ENCODE measurements at places on chromosomes 7 and 10. TPM values are rescaled to one million over a fixed set of nuclear protein-coding genes. Genes with fewer than 3 reads are reported as not detected.

RTKN2 gene
- total RNA-seq: not detected

SLC39A12 gene
- total RNA-seq: not detected

NUTM2B gene
- 0.36 TPM for total RNA-seq

PDE1C gene
- total RNA-seq: 1.2 TPM

EPO gene
- not detected for total RNA-seq

SFRP4 gene
- total RNA-seq: 0.24 TPM

ACTL6B gene
- total RNA-seq: not detected

- no peak overlapping the region for H3K27ac ChIP-seq
- H3K4me3 ChIP-seq: no peak overlapping the region
- H3K36me3 ChIP-seq: no peaks in the 10 kb centered on the region
- no peaks in the 10 kb centered on the region for H3K27me3 ChIP-seq
These were observed 131.8 kb upstream of the GHITM start for GRCh38 chr10:84007482-84007881.

DNA sequence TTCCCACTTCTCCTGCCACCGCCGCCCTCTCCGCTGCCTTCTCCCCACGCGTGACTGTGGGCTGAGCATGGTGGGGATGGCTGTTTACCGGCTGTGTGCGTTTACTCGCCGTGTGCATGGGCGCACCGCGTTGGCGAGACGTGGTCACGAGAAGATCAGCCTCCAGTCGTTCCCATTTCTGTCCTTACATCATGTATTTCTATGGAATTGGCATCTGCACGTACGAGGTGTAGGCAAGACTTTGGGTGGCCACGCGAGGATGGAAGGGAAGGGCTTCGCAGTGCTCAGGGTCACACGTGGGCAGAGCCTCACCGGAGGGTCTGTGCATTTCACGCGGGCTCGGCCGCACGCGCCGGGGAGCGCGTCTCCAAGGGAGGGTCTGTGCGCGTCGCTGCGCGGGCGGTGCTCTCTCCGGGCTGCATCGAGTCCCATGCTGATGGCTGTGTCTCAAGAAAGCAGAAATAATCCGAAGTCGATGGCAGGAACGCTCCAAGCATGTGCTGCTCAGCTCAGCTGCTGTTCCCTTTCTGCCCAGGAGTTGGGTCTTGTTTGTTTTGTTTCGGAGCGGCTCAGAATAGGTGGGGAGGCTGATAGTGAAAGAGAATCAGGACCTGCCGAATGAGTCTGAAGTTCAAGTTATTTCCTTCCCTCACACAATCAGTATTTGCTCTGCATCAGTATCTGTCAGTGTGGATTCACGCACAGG, 973 bp downstream of the CAMK1D start:
- DNase-seq: no peak
- peak overlapping the region; percentile 37 for H3K27ac ChIP-seq
- peaks cover 5% of the 10 kb centered on the region for H3K4me1 ChIP-seq
- H3K36me3 ChIP-seq: no peaks in the 10 kb centered on the region

- no peak for DNase-seq
- H3K4me1 ChIP-seq: peaks cover 22% of the 10 kb centered on the region
- no peak overlapping the region for H3K27ac ChIP-seq
- H3K27me3 ChIP-seq: peaks cover 20% of the 10 kb centered on the region
- no peak overlapping the region for H3K4me3 ChIP-seq
These were observed 681.4 kb downstream of the LRMDA start for GRCh38 chr10:76112826-76113150.

DNA sequence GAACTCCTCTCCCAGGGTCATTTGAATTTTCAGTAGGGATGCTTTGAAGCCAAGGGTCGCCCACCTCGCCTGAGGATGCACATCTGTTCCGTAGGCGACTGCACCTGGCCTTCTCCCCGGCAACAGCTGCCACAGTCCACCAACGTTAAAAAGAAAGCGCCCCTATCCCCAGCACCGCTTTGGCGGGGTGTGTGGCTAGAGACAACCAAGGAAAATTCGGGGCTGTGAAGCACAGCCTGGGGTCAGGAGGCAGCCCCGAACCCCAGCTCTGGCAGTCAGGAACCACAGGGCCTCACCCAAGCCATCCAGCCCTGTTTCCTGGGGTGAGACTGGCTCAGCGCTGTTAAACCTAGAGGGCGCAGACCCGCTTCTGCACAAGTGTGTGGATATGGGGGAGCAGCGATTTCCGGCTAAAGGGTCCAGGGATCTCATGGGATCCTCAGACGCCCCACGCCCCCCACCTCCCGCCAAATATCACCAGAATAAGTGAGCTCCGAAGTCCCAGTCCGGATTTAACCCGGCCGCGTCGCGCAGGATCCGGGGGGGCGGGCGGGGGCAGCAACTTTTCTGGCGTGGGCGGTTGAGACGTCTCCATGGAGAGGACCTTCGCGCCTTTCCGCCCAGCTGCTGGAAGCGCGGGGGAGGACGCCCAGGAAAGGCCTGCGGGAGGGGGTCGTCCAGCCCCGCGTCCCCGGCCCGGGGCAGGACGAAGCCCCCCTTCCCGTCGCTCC, 822 bp downstream of the ZC3HAV1L start:
- DNase-seq: no peak
- H3K27ac ChIP-seq: peak overlapping the region; percentile 65
- no peaks in the 10 kb centered on the region for H3K4me1 ChIP-seq
- peak overlapping the region; percentile 57 for H3K4me3 ChIP-seq
- H3K36me3 ChIP-seq: no peaks in the 10 kb centered on the region

DNA sequence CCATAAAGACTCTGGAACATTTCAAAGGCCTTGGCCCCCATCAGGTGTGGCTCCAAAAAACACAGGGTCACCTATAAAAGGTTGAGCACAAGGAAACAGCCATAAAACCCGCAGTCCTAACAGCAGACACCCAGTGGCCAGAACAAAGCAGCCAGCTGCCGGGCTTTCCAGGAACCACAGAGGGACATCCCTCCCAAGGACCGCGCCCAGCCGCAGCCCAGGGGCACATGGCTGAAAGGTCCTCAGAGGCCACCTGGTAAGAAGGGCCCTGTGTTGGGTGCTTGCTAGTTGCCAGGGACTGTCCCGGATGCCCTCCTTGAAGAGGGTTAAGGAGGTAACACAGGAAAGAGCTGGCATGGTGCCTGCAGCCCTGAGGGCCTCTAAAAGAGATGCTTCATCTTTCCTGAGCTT, 32.7 kb downstream of the KCNMA1 start:
- peak overlapping the region; percentile 15 for H3K27ac ChIP-seq
- no peak overlapping the region for H3K4me3 ChIP-seq
- no peaks in the 10 kb centered on the region for H3K27me3 ChIP-seq

DNA sequence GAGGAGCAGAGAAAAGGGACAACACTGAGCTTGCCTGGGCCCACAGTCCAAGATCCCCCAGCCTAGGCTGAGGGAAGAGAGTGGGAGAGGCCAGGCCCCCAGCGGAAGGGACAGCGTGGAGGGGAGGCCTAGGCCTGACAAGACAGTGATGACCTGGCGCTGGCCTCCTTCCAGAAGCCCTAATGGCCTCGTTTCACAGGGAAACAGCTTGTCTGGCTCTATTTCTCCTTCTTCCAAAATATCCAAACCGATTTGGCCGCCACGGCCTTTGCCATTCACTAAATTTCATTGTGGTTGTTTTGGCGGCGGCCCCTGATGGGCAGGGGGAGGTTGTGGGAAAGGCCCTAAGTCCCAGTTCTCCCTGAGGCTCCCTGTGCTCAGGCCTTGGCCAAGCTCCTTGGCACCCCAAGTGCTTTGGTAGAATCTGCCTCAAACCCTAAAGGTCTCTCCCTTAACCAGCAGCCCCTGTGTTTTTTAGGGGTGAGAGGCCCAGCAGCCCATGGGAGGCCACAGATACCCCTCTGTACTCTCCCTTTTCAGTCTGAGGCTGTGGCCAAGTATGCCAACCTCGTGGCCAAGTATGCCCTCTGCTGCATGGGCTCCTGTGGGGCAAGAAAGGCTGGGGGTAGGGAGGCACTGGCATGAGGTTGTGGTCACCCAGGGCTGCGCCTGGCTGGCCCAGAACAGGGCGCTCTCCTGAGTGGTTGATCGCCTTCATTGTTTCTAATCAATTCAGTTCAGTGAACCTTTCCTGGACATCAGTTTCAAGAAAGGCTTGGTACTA, 37.3 kb downstream of the PAX2 start:
- no peak overlapping the region for H3K27ac ChIP-seq
- DNase-seq: no peak
- H3K4me3 ChIP-seq: no peak overlapping the region
- H3K36me3 ChIP-seq: no peaks in the 10 kb centered on the region
- no peaks in the 10 kb centered on the region for H3K4me1 ChIP-seq

GRCh38 chr7:134995239-134996096, 9.2 kb downstream of the AGBL3 start:
- H3K36me3 ChIP-seq: no peaks in the 10 kb centered on the region
- no peaks in the 10 kb centered on the region for H3K27me3 ChIP-seq
- no peak overlapping the region for H3K27ac ChIP-seq
- DNase-seq: no peak
- H3K4me1 ChIP-seq: peaks cover 29% of the 10 kb centered on the region

- no peak for DNase-seq
- H3K27ac ChIP-seq: peak overlapping the region; percentile 59
- no peaks in the 10 kb centered on the region for H3K27me3 ChIP-seq
- H3K4me1 ChIP-seq: no peaks in the 10 kb centered on the region
These were observed 58.8 kb downstream of the CAV1 start for GRCh38 chr7:116583653-116584052.

DNA sequence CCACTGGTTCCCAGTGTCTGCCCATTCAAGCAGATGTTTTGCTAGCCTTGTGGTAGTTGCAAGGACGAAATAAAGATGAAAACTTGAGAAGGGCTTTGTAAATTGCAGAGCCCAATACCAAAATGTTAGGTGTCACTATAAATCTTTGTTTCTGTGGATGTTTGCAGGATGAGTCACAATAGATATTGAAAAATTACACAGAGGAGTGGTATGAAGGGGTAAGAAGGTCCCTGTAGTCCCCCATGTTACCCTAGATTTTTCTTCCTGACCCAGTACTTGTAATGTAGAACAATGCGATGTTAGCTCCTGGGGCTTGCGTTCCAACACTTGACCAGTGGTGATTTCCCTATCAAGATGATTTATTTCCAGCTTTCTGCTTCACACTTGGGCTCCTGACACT, 102.6 kb upstream of the LYZL1 start:
- DNase-seq: no peak
- H3K4me3 ChIP-seq: no peak overlapping the region
- H3K36me3 ChIP-seq: no peaks in the 10 kb centered on the region
- H3K27ac ChIP-seq: no peak overlapping the region

DNA sequence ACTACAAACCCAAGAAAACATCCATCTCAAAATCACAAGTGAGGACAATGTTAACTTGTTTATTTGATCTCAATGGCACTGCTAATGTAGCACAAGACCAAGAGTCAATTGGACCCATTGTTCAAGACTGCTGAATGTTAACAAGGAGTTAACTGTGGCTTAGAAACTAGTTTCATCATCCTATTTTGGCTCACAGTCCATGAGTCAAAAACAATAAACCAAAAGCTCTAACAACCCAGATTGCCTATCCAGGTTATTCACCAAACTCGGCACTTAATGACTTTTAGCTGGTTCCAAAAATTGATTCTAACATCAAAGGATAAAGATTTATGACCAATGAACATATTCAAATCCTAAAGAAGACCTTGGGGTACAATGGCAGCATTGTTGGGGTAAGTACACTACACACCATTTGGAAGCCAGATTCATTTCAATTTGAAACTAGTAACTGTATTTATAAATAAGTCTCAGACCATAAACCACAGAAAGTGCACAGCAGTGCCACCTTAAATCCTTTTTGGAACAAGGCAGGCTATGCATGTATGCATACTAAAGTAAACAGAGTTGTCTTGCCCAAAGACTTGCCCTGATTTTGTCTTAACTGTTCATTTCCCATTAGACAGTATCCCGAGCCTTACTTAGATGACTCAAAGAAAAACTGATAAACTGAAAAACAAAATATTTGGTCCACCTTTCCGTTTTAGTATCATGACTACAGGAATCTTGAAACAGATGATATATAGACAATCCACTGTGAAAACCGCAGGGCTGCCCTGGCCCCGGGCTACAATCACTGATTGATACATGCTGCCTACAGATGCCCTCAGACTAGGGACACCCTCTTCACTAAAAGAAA, 84.5 kb downstream of the SRPK2 start:
- DNase-seq: no peak
- no peak overlapping the region for H3K27ac ChIP-seq
- no peak overlapping the region for H3K4me3 ChIP-seq
- H3K27me3 ChIP-seq: no peaks in the 10 kb centered on the region

DNA sequence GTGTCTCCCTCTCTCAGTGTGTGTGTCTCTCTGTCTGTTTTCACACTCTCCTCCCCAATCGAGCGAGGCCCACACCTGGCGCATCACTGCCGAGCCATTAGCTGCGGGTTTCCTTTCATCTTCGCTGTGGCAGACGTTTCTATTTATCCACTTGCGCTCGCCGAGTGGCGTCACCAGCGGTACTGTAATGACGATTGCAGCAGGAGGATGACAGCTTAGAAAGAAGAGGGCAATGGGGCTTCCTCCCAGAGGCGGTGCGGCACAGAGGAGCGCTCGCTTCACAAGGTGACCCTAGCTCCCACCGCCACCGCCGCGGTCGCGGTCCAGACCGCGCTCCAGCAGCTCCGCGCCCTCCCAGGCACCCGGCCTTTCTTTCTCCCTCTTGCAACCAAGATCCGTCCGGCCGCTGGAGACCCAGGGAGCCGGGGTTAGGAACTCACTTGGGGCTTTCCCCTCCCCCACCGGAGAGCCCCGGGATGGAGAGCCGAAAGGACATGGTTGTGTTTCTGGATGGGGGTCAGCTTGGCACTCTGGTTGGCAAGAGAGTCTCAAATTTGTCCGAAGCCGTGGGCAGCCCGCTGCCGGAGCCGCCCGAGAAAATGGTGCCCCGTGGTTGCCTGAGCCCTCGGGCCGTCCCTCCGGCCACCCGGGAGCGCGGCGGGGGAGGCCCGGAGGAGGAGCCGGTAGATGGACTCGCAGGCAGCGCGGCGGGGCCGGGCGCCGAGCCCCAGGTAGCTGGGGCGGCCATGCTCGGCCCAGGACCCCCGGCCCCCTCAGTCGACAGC, at the start of gene EVX1:
Gene EVX1 (plus strand): TSS at position 248 of the 785 bp plus-strand sequence. CDS start 229 bp downstream, at position 477.
- H3K36me3 ChIP-seq: no peaks in the 10 kb centered on the region
- H3K27ac ChIP-seq: no peak within 1 kb of the TSS
- DNase-seq: no peak
